HuH-7.5 (cell line): ENCODE measurements at places on chromosomes 7 and 10.
A peak's percentile ranks its signal among the peaks of the same experiment; 100 is the strongest.

DNA sequence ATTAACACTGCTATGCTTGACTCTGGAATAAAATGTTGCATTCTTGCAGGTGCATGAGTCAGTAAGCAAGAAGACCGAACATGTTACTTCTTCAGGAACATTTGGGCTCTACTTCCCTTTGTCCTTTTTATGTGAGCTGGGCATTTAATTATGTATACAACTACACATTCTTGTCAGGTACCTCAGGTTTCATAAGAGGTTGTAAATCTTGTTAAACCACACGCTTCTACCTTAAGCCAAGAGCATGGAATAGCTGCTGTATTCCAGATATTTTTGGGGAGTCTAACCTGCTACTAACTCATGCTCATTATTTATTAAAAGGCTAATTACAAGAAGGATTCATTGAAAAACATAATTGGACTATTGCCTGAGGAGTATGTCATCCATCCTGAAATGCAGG is 414.2 kb upstream of the KLF6 start:
- DNase-seq = no peak

DNA sequence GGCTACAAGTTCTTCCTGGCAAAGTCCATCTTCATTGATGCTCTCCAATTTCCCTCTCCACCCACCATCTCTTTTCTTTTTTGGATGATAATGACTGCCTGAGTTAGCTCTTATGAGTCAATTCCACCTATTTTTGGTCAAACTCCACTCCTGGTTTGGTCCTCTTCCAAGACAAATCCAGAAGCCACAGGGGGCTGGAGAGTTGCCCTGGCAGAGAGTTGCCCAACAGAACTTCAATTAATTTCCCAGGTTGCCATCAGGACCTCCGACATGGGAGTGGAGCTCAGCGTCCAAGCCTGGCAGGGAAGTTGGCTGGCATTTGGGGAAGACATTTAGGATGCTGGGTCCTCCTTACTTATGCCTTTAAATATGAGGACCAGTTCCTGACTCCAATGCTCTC is 29.2 kb upstream of the KCNMA1 start:
- DNase-seq = no peak

DNA sequence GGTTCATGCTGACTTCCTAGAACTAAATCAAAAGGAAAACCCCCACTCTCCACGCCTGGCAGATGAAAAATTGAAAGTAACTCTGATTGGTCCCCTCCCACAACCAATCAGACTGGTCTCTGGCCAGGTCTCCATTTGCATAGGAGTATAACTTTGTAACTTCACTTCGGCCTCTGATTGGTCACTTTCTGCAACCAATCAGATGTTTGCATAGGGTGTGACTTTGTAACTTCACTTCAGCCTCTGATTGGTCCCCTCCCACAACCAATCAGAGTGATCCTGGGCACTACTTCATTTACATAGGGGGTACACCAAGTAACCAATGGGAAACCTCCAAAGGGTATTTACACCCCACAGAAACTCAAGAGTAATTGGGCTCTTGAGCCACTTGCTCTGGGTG is 306.6 kb upstream of the PFKP start:
- no peak for DNase-seq

GRCh38 chr7:40604601-40605438 is 470.0 kb downstream of the SUGCT start:
- DNase-seq = peak; percentile 27

GRCh38 chr10:93054486-93054885 is 6.1 kb upstream of the CYP26C1 start:
- DNase-seq = no peak

GRCh38 chr7:47493976-47494911 is 87.7 kb downstream of the TNS3 start:
- DNase-seq = no peak

- DNase-seq = no peak
These were observed 1.1 kb upstream of the SFXN4 start for GRCh38 chr10:119166564-119166963.

DNA sequence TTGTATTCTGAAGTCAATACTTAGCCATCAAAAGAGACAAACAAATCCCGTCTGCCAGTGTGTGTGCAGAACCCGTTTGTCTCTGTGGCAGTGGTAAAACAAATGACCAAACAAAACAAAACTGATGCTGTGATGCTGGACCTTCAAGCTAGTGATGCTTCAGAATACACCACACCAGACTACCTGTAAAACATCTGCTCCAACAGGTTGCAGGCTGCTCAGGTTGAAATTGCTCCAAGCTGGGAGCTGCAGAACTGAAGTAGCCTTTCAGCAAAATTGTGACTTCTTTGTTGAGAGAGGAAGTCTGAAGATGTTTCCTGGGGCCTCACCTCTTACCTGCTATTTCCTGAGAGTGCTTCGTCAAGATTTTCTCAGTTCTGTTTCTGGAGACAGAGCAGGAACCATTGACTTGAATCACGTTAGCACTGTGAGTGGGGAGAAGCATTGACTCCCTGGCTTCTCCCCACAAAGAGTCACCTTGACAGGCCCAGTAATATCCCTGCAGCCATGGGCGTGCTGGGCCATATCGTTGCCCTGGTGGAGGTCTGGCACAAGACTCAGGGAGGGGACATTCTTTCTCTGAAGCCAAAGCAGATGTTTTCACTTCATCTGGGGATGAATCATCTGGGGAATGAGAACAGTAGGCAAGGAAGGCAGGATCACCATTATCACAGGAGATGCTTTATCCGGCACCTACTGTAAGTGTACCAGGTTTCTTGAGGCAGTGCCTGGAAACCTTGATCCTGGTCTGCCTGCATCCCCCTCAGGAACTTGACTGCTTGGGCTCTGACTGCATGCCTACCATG is 80.2 kb downstream of the RBM20 start:
- no peak for DNase-seq

DNA sequence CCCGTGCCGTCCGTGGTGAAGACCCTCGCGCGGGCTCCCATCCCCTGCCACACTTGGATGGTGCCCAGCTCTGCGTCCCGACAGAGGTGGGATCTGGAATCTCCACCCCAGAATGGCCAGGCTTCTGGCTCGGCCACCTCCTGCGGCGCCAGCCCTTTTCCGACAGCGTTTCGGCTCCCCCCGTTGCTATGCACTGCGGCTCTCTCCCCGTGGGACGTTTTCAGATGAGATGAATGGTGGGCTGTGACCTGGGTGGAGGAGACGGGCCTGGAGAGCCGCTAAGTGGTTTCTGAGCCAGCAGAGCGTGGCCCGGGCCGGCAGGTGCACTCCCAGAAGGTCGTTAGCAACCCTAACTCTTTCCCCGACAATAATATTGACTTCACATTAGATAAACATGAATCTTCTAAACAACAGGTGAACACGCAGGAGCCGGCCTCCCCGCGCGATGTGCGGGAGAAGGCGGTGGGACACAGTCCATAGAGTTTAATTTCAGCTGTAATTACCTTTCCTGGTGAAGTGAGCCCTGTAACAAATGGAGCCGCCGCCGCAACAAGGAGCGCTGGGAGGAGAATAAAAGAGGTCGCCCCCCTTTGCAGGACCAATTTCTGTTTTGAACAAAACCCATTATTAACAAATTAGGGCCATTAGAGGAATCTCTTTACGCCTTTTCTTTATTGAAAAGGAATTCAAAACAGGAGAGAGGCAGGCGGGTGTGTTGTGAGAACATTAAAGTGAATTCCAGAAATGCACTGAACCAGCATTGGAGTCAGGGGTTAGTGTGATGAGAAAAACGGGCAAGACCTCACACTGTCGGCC is 294.3 kb upstream of the PFKP start:
- no peak for DNase-seq

DNA sequence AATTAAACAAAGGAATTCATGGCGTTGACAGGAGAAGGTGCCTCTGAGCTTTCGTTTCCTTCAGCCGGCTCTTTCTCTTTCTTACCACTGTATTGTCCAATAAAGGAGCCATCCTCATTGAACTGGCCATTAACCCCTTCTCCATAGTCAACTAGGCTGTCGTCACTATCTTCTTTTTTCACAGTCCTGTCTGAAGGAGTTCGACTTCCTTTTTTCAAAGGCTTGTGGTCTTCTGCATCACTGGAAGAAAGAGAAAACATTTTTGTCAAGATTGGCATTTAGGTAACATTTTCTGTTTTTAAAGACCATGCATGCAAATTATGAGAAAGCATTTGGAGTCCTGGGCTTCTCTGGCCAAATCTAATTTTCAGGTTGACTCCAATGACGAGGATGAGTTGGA is 19.7 kb upstream of the LAMB4 start:
- DNase-seq = no peak

- DNase-seq = no peak
These were observed 29.8 kb upstream of the PURB start for GRCh38 chr7:44914992-44915607.

- no peak for DNase-seq
These were observed 101.5 kb upstream of the DIP2C start for GRCh38 chr10:790821-791551.

GRCh38 chr10:79320820-79321493 is 26.3 kb upstream of the PPIF start:
- DNase-seq = no peak

- no peak for DNase-seq
These were observed 227.8 kb downstream of the GLRX3 start for GRCh38 chr10:130363899-130364445.

DNA sequence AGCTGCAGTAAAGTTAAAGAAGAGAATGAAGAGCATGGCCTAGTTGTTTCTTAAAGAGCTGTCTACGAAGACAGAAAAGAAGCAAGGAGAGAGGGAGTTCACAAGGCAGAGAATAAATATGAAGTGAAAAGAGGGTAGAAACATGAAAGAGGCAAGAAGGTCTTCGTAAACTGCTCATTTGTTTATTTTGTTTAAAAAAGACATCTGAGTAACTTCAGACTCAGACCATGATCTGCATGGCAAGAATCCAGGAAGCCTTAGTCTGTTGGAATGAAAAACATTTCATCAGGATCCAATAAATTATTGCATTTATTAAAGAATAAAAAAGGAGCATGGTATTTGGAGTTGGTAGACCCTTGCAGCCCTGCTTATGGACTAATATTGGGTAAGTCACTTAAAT is 151.1 kb downstream of the SEM1 start:
- DNase-seq = no peak

DNA sequence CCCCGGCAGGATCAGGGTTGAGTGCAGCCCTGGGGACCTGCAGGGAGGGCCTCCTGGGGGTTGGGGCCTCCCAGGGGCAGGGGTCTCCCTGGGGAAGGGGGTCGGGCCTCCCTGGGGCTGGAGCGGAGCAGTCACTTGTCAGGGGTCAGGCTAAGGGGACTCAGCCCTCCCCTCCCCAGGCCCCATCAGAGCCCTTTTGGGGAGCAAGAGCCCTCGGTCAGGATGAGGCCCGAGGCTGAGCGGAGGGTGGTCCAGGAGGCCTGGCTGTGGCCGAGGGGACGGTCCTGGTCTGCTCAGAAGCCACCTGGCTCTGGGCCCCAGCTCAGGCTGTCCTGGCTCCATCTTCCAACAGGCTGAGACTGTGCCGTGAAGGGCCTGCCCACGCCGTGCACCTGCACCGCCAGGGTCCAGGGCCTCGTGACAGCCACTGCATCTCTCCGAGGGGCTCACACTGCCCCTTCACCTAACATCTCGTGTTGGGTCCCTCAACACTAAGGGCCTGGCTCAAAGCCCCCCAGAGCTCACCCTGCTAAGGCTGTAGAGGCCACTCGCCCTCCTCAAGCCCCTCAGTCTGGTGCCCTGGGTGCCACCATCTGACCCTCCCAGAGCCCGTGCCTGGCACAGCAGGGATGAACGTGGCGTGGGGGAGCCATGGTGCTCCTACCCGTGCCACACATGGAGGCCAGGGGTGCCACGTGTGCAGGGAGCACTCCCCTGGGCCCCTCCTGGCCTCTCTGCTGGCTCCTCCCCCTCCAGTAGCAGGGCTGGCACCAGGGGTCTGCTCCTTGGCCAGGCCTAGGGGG is 12.9 kb downstream of the BHLHA15 start:
- DNase-seq = no peak

- DNase-seq = no peak
These were observed 48.6 kb upstream of the PPIF start for GRCh38 chr10:79298403-79299244.

DNA sequence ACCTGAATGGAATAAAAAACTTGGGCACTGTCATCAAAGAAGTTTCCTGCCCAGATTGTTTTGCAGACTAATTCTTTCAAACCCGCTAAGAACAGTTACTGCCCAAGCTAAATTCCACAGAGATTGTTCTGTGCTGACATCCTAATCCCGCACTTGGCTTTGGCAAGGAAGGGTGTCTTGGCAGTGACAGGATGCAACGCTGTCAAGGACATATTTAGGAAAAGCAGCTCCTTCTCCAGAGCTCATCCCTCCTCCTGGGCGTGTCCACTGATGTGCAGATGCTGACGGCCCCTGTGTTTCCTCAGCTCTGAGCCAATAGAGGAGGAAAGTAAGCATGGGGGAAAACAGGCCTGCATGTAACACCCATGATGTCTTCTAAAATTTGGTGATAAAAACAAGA is 74.2 kb downstream of the EEPD1 start:
- no peak for DNase-seq

DNA sequence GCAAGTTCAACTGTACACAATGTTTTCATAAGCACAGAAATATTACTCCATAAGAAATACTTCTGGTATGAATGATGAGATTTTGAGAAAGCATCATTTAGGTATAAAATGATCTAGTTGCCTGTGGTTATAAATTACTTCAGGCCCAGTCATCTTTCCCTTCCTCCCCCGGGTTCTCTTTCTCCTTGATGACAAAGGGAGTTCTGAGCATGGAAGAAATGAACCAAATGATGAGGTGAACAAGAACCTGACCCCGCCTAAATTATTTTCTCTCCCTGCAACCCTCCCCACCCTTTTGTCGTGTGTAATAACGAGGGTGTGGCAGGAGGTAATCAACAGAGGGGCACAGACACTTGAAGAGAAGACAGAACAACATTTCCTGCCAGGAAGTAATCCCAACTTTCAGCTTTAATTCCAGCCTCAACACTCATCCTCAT is 319.6 kb upstream of the SP8 start:
- no peak for DNase-seq

- DNase-seq = no peak
These were observed 17.7 kb downstream of the PCGF5 start for GRCh38 chr10:91238191-91238590.

GRCh38 chr10:70549351-70549961 is 53.1 kb downstream of the PRF1 start:
- no peak for DNase-seq

DNA sequence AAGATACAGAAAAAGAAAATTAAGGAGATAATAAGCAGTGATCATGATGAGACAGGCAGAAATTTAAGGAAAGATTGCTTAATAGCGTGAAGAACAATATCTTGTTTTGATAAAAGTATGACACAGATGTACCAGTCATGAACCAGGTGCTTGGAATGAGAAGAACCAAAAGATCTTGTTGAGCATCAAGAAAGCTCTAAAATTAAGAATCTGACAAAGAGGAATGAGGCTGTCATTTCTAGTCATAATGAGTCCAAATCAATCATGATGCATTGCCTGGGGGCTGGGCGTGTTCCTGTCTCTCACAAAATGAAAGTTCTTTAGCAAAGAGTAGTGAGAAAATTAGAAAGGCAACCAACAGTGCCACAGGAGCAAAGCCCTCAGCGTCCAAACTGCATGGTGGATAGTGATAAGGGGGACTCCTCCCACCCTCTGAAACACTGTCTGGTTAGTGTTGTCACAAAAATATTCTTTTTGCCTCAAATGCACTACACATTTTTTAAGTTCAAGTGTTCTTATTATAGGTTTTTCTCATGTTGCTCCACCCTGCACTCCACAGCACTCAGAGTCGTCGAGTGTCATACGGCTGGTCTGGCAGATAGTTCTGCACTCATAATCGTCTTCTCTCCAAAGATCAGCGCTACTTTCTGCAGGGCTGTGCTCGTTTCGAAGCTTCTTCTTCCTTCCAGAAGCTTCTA is 439.6 kb downstream of the TNS3 start:
- DNase-seq = no peak
